ENCODE measurements at places on chromosomes 1 and 21.

- DNase-seq: no peak
These were observed 89.6 kb downstream of the NFIA start for GRCh38 chr1:61171974-61172373.

DNA sequence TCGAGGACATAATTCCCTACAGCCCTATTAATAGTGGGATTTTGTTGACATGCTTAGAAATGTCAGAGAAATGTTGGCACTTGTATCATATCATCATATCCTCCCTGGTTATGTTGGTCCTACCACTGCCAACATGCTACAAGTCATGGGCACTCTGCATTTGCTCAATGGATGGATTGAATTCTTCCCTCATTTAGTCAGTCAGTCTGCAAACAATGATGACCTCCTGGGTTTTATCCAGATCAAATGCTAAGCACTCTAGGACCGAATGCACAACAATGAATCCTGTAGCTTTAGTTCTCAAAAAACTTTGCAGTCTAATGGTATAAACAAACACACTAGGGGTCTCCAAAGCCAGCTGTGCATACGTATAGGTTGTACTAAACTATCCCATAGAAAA, 357.2 kb upstream of the DPYD start:
- no peak for DNase-seq

- no peak for DNase-seq
These were observed 29.9 kb downstream of the FUBP1 start for GRCh38 chr1:77948841-77949424.

DNA sequence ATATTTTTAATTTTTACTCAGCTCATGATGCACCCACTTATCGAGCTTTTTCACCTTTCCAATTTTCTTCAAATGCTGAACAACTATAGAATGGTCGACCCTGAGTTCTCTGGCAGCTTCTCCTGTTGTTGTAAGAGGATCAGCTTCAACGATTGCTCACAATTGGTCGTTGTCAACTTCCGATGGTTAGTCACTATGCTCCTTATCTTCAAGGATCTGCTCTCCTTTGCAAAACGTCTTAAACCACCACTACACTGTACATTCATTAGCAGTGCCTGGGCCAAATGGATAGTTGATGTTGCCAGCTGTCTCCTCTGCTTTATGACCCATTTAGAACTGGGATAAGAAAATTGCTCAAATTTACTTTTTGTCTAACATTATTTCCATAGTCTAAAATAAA, 385.9 kb upstream of the LYPLAL1 start:
- DNase-seq: no peak

DNA sequence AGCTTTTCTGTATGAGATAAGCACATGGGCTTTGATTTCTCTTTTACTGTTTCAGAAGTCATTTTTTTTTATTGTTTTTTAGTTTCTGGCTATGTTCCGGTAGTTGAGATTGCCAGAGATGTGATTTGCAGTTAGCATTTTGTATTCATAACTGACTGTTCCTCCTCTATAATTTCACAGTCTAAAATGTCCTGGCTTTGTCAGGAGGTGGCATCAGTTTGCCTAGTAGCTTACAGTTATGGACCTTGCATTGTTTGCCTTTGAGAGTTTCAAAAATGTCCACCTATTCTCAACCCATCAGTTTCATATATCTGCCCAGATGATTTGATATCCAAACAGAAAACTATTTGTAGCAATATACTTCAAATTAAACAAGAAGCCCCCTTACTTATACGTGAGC, 39.5 kb upstream of the ST6GALNAC3 start:
- DNase-seq: no peak

DNA sequence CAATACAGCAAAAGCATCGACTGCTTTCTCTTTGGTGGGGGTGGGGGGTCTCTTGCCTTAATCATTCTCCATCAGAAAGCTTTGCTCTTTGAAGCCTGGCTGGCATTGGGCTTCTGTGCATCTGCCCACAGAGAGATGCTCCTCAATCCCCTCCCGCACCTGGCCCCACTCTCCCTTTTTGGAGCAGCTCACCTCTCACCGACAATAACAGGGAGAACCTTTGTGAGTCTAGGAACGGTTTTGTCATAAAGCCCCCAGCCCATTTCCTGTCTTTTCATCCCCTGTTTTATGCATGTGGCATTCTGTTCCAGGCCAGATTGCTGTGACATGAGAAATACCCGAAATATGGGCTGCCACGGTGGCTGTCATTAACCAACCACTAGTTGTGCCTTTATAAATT, 469.0 kb upstream of the VAMP3 start:
- no peak for DNase-seq

DNA sequence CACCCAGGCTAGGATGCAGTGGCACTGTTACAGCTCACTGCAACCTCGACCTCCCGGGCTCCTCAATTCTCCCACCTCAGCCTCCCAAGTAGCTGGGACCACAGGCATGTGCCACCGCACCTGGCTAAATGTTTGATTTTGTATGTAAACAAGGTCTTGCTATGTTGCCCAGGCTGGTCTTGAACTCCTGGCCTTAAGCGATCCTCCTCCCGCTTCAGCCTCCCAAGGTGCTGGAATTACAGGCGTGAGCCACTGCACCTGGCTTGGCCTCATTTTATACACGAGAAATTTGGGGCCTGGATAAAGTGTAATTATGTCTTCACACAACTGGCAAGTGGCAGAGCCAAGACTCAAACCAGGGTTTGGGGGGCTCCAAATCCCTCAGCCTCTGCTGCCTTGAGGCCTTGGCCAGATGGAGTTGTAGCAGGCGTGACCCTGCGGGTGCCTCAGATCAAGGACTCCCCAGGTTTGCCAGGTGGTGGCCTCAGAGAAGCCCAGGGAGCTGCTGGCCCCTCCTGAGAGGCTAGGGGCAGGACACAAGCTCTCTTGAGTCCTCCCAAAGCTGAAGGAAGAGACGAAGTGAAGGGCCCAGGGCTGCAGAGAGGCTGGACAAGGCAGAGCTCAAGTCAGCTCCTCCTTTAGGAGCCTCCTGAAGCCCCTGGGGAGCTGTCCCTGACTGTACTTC, 61.7 kb downstream of the MDM4 start:
- no peak for DNase-seq

GRCh38 chr1:19356266-19356665, 44.1 kb downstream of the SLC66A1 start:
- no peak for DNase-seq

DNA sequence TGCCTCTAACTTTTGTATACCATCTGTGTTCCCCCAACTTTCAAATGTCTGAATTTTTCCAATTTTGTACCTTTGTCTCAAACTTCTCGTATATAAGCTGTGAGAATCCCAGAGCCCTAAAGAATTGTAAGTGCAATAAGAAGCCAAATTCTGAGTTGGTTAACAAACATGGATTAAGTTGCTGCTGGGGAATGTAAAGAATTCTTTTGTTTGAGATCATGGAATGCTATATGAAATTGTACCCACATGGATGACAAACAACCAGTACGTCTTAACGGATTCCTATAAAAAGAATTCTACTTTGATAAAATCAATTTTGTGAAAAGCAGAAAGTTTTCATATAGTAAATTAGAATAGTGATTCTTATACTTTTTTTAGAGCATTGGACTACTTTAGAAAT, 72.4 kb upstream of the CYP2J2 start:
- DNase-seq: no peak

GRCh38 chr1:39391691-39392679, 99.5 kb upstream of the BMP8A start:
- DNase-seq: no peak

DNA sequence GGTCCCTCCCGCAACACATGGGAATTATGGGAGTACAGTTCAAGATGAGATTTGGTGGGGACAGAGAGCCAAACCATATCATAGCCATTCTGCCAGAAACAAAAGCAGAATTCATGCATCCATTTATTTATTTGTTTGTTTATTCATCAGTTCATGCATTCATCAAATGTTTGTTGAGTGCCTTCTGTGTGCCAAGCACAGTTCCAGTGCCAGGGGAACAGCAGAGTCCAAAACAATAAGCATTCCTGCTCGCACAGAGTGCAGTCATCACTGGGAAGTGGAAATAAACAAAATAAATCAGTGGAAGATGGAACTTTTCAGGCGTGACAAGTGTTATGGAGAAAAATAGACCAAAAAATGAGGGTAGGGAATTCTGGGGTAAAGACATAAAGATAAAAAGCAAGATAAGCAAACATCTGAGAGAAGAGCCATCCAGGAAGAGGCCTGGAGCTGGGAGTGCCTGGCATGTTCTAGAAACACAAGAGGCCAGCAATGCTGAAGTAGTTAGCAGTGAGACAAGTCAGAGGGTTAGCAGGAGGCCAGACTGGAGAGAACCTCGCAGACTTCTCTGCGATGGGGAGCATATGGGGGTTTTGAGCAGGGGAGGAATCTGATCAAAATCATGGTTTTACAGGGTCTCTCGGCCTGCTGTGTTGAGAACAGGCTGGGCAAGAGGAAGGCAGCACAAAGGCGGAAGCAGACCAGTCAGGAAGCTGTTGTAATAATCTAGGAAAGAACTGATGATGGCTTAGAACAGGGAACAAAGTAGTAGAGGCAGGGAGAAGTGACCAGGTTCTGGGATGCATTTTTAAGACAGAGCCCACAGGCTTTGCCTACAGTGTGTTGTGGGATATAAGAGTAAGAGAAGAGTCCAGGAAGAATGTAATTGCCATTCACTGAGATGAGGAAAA, 113.2 kb downstream of the GLUL start:
- DNase-seq: no peak

DNA sequence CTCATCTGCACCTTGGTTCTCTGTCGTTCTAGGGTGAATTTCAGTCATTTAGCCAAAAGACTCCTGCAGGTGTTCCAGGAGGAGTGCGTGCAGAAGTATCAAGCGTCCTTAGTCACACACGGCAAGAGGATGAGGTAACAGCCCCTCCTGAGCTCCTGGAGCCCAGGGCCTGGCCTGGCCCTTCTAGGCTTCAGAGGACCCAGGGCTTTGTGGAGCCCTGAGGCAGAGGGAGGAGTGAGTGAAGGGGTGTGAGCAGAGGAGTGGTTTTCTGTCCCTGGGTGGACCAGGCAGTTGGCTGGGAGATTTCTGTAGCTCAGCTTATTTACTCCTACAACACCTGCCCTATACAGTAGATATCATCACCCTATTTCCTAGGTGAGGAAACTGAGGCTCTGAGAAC, 15.7 kb upstream of the RASSF5 start:
- DNase-seq: no peak

DNA sequence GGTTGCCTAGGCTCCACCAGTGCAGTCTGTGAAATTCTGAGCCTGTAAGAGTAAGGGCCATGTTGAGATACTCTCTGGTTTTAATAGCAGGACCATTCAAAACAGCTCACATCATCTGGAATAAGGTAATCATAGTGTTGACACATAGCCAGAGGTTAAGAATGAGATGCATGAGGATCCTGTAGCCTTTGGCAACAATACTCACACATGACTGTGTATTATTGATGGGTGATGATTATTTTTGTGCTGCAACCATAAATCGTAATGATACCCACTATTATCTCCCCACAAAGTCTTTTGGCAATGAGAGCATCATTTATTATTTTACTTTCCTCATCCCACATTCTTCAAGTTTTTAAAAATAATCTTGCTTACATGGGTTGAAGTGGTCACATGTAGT, 35.5 kb downstream of the KCNK2 start:
- DNase-seq: no peak

GRCh38 chr21:45033791-45034555, 40.4 kb upstream of the ADARB1 start:
- DNase-seq: no peak

DNA sequence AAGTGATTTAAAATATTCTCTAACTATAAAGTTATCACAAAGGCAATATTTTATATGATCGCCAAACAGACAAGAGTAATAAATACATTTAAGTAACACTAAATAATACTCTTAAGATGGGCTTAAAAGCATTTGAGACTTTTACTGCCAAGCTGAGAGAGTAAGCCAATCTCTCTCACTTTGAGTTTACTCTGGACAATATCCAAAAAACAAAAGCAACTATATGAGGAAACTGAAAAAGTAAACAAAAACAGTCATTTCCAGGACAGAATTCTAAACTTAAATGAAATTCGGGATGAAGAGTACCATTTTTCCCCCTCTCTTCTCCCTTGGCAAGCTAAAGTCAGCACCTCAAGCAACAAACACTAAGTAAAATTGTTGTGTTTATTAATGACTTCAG, 173.2 kb downstream of the COP1 start:
- DNase-seq: no peak

GRCh38 chr1:162674034-162674608, 41.9 kb downstream of the DDR2 start:
- DNase-seq: no peak

GRCh38 chr1:209307846-209308245, 275.7 kb upstream of the CAMK1G start:
- no peak for DNase-seq

GRCh38 chr21:20739421-20739820, 258.8 kb upstream of the NCAM2 start:
- DNase-seq: no peak

DNA sequence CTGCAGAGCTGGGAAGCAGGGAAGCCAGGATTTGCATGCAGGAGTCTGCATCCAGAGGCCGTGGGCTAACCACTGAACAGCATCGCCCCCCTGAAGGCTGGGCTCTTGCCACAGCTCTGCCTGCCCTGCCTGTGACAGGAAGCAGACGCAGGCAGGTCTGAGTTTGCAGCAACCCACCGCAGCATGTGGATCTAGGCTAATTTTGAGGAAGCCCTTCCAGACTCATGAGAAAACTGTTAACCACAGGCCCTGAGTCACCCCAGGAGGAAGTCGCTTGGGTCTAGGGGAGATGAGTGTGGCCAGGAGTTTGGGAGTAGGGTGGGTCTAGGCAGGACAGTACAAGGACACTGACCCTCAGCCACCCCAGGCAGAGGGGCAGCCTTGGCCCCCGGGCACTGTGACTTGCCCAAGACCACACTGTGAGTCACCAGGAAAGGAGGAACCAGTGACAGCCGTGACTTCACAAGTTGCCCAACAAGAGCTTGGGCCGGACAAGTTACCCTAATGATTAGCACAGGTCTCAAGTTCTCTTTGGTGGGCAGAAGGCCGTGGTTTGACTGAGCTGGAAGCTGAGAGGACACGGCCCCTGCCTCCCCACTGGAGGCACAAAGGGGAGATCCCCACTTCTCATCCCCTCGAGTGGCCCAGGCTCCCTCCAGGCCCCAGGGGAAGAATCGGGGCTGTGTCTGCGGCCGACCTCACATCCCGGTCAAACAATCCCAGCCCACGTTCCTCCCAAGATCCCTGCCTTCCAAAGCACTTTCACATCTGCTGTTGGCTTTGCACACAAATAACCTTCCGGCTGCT, 826 bp downstream of the LAPTM5 start:
- DNase-seq: peak; percentile 64

- DNase-seq: no peak
These were observed 100.4 kb upstream of the USH2A start for GRCh38 chr1:216523449-216524190.

DNA sequence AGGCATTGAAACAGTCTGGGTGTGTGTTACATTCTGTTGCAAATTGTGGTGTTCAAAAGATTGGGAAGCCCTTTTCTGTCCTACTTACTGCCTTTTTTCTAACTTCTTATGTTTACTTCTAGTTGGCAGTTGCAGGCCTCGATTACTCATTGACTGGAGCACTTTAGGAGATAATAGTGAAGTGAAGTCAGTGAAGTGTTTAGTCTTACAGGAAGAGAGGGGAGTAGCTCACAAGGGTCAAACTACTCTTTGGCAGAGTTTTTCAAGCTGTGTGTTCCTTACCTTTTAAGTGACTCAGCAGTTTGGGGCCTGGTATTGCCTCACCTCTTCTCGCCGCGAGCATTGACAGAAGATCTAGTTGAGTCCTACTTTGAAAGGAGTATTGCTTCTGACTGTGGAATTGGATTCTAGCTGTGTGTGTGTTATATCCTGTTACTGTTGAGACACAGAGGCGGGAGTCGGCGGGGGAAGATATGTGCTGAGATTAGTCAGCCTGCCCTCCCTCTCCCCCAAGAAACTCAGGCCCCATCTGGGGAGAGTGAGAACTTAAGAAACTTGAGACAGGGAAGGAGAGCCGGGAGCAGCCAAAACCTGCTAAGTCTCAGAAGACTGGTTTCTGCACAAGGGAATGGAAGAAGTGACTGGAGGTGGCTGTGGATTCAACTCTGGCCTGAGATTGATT, 19.3 kb downstream of the AHCYL1 start:
- DNase-seq: peak; percentile 38

All from stimulated activated CD4-positive, alpha-beta T cell treated with anti-CD3 and anti-CD28 coated beads, Interleukin-4, amount 100 ng/mL, for 48 hours (primary cell).